ENCODE measurements at places on chromosomes 7 and 10.
A peak's percentile ranks its signal among the peaks of the same experiment; 100 is the strongest.

- DNase-seq, result no peak
These were observed 52.3 kb downstream of the SKIDA1 start for GRCh38 chr10:21473135-21473534.

DNA sequence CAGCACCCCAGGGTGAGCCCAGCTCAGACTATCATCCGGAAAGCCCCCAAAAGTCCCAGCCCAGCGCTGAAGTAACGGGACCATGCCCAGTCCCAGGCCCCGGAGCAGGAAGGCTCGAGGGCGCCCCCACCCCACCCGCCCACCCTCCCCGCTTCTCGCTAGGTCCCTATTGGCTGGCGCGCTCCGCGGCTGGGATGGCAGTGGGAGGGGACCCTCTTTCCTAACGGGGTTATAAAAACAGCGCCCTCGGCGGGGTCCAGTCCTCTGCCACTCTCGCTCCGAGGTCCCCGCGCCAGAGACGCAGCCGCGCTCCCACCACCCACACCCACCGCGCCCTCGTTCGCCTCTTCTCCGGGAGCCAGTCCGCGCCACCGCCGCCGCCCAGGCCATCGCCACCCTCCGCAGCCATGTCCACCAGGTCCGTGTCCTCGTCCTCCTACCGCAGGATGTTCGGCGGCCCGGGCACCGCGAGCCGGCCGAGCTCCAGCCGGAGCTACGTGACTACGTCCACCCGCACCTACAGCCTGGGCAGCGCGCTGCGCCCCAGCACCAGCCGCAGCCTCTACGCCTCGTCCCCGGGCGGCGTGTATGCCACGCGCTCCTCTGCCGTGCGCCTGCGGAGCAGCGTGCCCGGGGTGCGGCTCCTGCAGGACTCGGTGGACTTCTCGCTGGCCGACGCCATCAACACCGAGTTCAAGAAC lies 1.1 kb downstream of the VIM start:
- peak; percentile 60 for DNase-seq

GRCh38 chr10:114095559-114096337 lies 52.1 kb downstream of the ADRB1 start:
- peak; percentile 62 for DNase-seq

DNA sequence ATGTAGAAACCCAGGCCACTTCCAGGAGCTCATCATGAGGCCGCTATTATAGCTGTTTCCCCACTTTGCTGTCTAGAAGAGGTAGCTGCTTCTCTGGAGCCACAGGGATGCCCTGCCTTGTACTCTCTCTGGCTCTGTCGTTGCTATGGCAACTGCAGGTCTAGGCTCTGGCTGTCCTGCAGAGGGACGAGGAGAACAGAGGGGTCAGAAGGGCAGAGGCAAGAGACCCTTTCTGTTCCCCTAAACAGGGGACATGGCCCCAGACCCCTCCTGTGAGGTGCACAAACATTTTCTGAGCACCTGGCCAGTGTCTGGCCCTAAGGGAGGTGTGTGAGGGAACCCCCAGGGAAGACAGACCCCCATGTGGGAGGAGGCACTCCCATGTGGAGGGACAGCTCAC lies 31.4 kb downstream of the ITPRIP start:
- DNase-seq, result no peak

GRCh38 chr7:140403878-140404564 lies at the start of gene RAB19:
TSS of gene RAB19 (plus strand) at chr7:140404058. CDS start at chr7:140407647, 3,589 bp downstream.
- peak; percentile 38 for DNase-seq

GRCh38 chr7:116446212-116446855 lies 53.2 kb upstream of the CAV2 start:
- no peak for DNase-seq

DNA sequence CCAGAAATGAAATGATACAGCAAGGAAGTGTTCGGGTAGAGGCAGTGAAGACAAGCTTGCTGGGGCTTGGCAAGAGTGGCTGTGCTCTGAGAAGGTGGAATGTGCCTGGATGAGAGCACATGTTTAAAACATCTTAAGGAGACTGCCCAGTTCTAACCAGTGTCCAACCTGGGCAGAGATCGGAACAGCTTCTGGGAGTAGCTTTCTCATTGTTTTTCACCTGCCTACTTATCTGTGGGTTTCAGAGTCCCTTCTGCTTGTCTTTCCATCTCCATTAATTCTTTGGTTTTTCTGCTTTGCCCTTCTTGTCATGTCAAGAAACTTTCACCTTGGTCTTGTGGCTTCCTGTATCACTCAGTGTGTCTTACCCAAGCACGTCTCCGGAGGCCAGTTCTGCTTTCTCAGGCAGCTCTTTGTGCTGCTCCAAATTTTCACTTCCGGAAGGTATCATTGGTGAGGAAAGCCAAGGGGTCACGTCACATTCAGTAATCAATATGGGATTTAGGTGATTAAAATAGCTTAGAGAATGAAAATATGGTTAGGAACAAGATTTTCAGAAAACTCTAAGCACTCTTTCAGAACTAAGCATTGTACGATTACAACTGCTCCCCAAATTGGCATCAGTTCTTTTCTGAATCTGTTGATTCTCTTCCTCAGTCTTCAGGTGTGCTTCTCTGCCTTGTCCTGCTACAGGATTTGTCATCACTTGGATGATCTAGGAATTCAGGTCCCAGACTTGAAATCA lies 5.5 kb upstream of the LAMB4 start:
- DNase-seq, result peak; percentile 65

DNA sequence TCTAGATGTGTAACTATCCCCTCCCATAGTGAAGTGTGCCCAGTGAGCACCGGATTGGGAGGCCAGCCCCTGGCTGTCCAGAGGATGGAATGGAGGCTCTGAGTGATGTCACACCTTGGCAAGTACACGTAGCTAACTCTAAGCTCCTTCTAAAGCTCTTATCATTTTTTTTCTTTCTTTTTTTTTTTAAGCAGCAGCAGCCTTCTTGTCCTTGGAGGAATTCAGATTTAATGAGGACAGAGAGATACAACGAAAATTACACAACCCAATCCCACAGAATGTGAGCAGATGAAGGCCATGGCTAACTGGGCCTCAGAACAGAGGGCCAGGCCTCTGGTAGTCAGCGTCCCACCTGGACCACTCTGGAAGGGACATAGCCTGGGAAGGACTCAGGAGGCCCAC lies 11.3 kb downstream of the TNS3 start:
- DNase-seq, result no peak

GRCh38 chr7:67618556-67619162 lies 622.0 kb downstream of the TYW1 start:
- no peak for DNase-seq

DNA sequence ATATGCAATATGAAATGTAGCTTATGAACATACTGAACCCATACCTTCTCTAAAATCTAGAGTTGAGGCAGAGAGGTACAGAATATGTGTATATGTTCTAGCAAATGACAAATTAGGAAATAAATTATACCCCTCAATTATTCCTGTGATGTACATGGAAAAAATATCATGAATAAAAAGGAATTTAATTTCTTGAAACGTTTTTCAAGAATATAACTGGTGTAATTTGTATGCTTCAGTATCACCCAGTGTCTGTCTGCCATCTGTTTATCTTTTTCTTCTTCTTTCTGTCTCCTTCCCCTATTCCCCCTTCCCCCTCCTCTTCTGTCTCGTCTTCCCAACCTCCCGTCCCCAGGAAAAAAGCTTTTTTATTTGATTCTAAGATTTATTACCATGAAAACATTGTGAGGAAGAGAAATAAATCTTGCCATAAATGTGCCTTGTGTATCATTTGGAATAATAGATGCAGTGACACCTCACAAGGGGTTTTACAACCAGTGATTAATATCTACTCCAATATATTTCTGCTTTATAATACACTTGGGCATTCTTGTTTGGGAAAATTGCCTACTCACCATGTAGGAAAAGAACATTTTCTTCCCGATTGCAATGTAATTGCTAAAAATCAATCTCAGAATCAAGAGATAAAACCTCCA lies 12.2 kb downstream of the LANCL2 start:
- no peak for DNase-seq

DNA sequence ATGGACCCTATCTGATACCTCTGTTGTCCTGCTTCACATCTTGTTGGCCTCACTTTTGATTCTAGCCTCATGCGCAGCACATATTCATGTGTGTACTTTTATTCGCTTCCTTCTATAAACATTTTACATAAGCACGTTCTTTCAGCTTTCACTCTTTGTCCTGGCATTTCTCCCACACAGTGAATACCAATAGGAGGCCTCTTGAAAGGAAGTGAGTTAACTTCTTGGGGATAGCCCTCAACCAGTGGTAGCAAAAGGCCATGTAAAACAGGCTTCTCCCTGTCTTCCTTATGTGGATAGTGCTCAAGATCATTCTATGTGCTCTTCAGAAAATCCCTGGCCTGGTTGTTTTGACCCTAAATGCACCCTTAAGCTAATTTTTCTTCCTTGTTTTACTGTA lies 633.9 kb upstream of the MBL2 start:
- no peak for DNase-seq

DNA sequence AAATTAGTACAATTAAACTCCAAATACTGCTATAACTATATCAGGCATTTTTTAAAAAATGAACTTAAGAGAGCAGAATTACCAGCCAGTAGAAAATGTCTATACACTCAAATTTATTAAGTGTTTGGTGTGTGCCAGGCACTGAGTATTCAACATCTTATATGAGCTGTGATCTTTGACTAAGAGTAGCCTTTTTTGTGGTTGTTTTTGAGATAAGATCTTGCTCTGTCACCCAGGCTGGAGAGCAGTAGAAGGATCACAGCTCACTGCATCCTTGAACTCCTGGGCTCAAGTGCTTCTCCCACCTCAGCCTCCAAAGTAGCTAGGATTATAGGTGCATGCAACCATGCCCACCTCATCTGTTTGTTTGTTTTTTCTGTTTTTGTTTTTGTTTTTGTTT lies 102.5 kb upstream of the CELF2 start:
- peak; percentile 30 for DNase-seq

DNA sequence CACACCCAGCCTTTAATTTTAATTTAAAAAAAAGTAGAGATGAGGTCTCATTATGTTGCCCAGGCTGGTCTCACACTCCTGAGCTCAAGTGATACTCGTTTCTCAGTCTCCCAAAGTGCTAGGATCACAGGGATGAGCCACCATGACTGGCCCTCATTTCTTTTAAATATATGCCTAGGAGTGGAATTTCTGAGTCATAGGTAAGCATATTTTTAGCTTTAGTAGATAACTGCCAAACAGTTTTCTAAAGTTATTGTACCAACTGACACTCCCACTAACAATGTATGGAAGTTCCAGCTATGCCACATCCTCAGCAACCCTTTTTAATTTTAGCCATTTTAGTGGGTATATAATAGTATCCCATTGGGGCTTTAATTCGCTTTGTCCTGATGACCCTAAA lies 13.8 kb upstream of the PPIF start:
- no peak for DNase-seq

DNA sequence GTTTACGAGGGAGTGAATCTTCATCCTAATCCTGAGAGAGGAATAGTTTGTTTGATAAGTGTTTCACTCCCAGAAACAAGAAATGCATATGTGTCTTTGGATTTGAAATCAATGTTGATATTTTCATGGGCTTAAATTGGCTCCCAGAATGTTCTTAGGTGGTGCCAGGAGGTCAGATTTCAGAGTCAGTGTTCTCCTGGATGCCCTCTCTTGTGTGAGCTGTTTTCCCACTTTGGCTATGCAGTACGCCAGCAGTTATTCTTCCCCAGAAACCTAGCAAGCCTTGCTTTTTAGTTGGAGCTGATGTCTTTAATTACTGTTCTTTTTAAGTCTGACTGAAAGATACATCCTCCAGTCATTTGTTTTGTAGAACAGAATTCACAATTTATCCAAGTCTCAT lies 291.4 kb downstream of the DNAJB9 start:
- DNase-seq, result no peak

DNA sequence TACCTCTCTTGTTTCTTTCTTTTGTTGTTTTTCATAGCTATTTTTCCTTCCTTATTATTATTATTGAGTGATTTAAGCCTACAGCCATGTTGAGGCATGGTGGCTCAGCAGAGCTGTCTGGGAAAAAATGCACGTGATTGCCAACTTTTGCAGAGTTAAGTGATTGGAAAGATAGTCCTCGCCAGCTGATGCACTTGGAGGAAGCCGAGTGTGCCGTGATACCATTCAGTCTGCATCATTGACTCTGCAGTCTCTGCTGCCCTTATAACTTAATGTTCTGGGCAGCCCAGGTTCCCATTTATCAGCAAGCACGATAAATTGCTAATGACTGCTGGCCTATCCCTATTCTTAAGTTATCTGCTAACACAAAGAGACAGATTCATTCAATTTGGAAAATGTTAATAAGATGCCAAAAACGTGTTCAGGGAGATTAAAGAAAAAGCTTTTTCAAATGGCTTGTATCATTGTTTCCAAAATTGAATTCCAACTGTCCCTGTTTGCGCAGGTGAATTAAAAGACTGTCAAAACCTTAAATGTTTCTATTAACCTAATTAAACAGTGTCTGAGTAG lies 232.9 kb upstream of the NPY start:
- no peak for DNase-seq

DNA sequence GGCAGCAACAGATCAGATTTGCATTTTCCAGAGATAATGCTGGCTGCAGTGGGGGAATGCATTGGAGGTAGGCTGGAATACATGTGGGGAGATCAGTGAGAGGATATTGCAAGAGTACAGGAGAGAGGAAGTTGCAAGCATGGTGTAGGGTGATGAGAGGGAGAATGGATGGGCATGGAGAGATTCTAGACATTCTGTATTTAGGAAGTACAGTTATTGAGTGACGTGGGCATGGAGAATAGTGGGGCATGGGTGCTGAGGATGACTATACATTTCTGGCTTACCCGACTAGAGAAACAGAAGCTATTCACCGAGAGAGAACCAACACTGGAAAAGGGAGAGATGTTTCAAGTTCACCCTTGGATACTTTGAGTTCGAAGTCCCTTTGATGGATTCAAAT lies 116.9 kb upstream of the SVIL start:
- DNase-seq, result no peak

DNA sequence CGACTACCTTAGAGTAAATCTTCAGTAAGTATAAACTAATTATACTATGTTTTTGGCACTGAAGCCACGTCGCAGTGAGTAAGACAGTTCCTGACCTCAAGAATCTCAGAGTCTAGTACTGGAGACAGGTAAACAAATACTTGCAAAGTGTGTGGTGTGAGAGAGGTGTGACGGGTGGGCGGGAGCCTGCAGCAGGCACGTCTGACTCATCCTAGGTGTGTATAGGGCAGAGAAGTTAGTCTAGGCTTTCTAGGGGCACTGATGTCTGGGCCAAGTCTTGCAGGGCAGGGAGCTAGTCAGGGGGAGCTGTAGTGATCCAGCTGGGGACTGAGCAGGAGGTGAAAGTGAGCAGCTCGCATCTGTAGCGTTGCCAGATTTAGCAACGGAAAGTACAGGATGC lies 35.9 kb upstream of the SFTPD start:
- DNase-seq, result no peak

Measured in hematopoietic multipotent progenitor cell treated with erythropoietin and hydrocortisone succinate and interleukin-3 and kit ligand, for 6 days (in vitro differentiated cells).